Activated effector memory CD4-positive, alpha-beta T cell treated with Interleukin-2 at 50 U/mL for 16 hours (primary cell): ENCODE measurements at places on chromosomes 1 and 21.

- DNase-seq, result no peak
Observed at GRCh38 chr1:248670003-248670402, 14.7 kb upstream of the OR2T27 start.

DNA sequence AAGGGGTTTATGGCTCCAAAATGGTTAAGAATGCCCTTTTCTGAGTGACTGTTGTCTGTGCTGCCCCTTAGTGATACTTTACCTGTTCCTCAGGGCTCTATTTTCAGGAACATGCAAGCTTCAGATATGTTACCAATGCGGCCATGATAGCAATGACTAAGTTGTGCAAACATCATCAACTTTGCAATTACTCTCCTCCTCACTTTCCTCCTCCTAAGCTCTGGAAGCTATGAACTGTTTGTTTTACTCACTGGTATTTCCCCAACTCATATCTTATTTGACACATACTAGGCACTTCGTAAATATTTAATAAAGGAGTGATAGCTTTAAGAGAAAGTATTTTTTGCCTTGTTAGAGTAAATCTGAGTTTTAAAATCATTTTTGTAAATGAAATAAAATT lies 53.8 kb downstream of the RWDD3 start:
- DNase-seq, result no peak

DNA sequence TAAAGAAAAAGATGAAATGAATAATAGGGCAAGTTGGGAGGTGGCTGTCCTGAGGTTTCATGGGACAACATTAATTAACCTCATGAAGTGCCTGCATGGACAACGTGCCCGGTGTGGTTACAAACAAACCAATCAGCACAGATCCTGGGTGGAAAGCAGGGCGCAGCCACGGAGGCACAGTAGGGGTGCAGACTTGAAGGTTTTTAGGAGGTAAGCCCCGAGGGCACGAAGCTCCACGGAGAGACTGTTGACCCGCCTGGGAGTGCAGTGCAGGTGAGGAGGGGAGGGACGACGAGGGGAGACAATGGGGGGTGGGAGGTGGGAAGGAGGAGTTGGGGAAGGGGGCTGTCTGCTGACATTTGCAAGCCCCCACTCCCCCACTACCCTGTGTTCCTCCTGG lies 2.3 kb upstream of the RIPK4 start:
- DNase-seq, result no peak

DNA sequence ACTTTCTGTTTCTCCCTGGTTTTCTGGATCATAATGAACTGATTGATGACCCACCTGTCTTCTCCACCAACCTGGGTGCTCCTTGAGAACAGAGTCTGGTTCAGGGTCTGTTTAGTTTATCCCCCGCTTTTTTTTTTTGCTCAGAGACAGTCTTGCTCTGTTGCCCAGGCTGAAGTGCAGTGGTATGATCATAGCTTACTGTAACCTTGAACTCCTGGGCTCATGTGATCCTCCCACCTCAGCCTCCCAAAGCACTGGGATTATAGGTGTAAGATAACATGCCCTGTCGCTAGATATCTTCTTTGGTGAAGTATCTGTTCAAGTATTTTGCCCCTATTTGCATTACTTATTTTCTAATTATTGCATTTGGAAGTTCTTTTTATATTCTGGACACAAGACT lies 30.2 kb upstream of the CITED4 start:
- no peak for DNase-seq
